ENCODE measurements at places on chromosomes 2 and 18.

DNA sequence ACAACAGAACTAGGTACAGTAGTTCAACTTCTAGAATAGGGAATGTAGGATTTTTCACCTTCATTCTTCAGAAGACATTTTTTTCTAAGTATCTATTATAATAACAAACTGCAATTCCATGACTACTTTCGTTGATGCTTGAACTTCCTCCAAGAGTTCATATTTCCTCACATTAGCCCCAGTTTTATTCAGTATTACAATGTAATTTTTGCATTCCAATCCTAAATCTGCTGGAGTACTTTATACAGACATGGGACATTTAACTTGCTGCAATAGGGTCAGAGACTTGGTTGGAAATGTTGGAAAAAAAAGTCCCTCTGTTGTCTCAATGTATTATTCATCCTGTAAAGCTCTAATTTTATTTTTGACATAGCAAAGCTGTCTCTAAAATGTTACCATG lies 19.6 kb upstream of the FTCDNL1 start:
- DNase-seq, result no peak

- DNase-seq, result no peak
Observed at GRCh38 chr2:106638580-106638979, 151.4 kb downstream of the CD8B2 start.

GRCh38 chr2:105546628-105546974 lies 147.8 kb upstream of the FHL2 start:
- DNase-seq, result no peak

- DNase-seq, result peak; percentile 78
Observed at GRCh38 chr2:108594132-108594981, 60.1 kb downstream of the LIMS1 start.

GRCh38 chr18:741931-742512 lies 29.6 kb upstream of the ENOSF1 start:
- peak; percentile 10 for DNase-seq

DNA sequence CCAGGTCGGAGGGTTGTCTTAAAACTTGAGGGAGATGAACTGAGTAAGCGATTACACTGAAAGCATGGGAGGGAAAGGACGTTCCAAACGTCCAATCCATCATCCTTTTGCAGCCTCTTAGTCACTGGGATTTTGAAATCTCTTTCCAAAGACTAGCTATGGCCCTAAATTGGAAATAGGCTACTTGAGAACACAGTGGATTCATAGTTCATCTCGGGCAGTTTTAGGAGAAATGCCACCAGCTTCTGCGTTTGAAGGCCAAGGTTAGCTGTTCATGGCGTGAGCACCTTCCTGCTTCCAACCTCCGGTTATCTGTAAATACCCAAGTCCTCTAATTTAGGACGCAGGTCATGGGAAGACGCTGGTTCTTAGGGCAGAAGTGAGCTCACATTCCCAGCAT lies 821 bp upstream of the EML6 start:
- no peak for DNase-seq

GRCh38 chr2:28155627-28156026 lies 237.0 kb upstream of the FOSL2 start:
- DNase-seq, result no peak

- no peak for DNase-seq
Observed at GRCh38 chr2:230798769-230799399, 65.9 kb upstream of the ITM2C start.

DNA sequence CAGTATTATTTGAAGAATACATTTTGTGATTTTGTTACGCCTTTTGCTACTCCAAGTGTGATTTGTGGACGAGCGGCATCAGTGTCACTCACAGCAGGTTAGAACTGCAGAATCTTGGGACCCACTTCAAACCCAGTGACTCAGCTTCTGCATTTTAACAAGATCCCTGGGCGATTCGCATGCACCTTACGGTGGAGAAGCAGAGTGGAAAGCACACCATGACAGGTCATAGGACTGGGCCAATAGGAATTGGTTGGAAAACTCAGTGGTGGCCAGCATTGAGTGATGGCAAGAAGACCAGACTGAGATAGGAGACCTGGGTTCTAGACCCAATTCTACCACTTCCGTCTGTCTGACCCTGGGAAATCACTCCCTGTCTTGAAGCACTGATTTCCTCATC lies 26.3 kb downstream of the CTLA4 start:
- no peak for DNase-seq

GRCh38 chr2:201798252-201798913 lies 8.0 kb upstream of the CDK15 start:
- peak; percentile 90 for DNase-seq

DNA sequence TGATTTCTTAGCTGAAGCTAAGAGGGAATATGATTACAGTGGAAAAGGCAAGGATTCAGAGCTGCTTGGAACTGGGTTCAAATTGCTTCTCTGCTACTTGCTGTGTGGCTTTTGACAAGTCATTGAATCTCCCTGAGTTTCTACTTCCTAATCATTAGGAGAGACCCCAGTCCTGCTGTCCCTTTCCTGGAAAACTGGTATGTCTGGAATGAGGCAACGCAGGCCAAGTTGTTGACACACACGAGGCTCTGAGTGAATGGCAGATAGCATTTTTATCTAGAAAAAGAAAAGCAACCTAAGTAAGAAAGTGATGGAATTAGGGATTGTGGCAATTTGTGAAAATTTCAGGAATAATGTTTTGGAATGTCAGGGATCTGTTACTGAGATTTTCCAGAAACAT lies 123.6 kb downstream of the LPIN1 start:
- no peak for DNase-seq

DNA sequence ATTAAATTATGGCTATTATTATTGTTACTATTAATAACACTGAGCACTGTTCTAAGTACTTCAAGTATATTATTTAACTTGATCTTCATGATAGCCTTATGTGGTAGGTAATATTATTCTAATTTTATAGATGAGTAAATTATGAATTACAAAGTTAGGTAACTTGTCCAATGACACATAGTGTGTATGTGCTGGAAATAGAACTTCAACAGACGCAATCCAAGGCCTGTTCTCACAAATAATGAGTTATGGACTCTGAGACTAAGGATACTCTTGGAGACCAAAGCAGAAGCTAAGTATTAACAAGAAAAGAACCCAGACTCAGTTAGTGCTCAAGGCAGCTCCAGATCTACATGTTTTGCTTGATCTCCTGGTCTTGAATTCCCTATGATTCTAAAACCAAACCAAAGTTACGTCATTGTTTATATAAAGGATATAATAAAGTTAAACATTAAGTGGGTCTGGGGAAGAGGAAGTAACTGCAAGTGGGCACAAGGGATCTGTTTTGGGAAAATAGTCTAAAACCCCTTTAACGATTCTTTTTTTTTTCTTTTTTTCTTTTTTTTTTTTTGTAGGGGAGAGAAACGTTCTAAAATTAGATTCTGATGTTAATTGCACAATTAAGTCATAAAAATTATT lies 211.3 kb downstream of the ERBB4 start:
- no peak for DNase-seq

- no peak for DNase-seq
Observed at GRCh38 chr2:235229236-235229635, 264.6 kb upstream of the AGAP1 start.

- no peak for DNase-seq
Observed at GRCh38 chr18:43757273-43757672, 480.0 kb upstream of the SYT4 start.

GRCh38 chr2:46246790-46247189 lies 50.4 kb upstream of the EPAS1 start:
- DNase-seq, result no peak

DNA sequence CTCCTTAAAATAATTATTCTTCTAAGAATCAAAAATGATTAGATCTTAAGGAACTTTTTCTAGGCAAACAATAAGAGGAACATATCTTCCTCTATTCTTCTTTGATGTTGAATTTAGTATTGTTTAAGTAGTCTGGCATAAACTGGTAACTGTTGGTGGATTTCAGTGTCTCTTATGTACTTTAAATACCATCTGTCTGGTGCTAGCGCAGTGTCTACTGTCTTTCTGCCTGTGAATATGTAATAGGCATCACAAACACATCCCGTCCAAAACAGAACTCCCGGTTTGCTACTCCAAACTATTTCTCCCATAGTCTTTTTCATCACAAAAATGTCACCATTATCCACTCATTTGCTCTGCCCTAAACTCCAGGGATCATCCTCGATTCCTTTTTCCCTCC lies 281.7 kb downstream of the PHLPP1 start:
- DNase-seq, result no peak

GRCh38 chr2:46459694-46460093 lies 19.7 kb upstream of the TMEM247 start:
- no peak for DNase-seq

DNA sequence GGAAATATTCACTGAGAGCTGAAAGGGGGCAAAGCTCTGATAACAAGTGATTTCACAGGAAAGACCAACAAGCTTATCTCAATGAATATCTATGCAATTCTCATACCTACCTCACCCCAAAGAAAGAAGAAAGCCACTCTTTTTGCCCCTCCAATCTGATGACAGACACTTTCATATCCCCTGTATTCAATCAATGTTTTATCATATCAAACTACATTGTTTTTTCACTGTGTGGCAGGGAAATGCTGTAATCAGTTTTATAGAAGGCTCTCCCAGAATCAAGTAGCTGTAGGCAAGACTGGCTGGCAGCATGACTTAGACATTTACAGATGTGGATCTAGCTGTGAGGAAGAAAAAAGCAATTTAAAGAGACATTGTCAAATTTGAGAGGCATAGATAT lies 81.3 kb upstream of the PIK3C3 start:
- DNase-seq, result no peak

GRCh38 chr2:1701556-1702185 lies 42.6 kb downstream of the PXDN start:
- no peak for DNase-seq

GRCh38 chr18:48657447-48658120 lies 118.8 kb downstream of the CTIF start:
- DNase-seq, result no peak

DNA sequence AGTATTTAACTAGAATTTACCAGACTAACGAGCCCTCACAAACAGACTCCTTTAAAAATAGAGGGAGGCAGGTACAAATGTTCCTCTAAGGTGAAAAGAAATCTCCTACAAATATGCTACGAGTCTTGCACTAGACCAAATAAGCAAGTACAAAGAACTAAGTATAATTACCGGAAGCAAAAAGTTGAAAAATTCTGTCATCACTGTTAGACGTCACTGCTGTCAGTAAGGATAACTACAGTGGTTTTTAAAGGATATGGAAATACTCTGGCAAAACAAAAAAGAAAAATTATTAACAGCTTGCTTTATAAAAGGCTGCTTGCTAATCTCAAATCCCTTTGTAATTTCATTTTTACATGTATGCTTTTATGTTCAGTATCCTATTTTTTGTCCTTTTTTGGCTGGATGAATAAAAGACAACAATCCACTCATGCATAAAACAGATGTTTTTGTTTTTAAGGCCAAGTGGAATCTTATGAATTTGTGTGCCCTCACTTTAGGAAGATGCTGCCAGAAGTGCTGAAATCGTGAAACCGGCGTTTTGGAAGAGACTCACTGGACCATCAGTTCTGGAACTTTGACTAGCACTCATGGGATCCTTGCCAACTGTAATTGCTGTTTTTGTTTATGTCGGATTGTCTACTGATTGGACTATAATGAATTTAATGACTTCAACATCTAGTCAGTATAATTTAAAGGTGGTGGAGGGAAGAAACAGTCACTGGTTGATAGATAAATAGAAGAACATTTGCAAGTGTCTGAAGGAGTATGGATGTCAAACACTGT lies 6.7 kb downstream of the ZNF521 start:
- DNase-seq, result peak; percentile 42

DNA sequence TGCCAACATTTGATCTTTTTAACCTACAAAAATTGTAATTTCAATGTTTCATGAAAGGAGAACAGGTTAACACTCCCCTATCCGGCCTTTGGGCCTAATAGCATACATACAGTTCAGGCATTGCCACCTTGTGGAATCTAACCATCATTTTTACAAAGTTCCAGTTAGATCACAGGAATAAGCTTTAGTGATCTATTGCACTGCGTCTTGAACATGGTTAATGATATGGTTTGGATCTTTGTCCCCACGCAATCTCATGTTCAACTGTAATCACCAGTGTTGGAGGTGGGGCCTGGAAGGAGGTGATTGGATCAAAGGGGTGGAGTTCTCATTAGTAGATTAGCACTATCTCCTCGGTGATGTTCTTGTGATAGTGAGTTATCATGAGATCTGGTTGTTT lies 58.2 kb upstream of the NEUROD1 start:
- DNase-seq, result no peak

GRCh38 chr2:217538719-217539118 lies 464.1 kb downstream of the TNS1 start:
- no peak for DNase-seq

GRCh38 chr2:85699325-85699724 lies 5.2 kb downstream of the GNLY start:
- no peak for DNase-seq

DNA sequence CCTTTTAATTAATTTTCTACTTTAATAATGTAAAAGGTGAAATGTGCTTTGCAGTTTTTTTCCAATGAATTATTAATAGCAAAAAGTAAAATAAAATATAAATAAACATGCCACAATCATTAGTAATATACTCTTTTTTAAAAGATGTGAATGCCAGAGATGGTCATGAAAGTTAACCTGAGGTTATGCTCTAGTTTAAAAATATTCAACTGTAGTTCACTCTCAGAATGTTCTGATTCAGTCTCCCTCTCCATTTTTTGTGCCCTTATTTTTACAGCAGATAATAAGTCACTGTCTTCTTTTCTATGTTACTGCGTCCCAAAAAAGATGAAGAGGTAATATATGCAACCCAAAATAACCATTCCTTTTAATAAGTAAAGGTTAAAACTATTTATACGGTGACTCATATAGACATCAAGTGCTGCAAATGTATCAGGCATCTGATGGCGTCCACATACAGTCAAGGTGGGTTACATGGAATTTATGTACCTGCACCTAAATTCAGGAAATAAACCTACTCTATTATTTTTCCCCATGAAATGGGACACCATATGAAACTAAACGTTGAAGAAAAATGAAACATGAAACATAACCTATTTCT lies 153.6 kb upstream of the ZNF804A start:
- DNase-seq, result no peak

DNA sequence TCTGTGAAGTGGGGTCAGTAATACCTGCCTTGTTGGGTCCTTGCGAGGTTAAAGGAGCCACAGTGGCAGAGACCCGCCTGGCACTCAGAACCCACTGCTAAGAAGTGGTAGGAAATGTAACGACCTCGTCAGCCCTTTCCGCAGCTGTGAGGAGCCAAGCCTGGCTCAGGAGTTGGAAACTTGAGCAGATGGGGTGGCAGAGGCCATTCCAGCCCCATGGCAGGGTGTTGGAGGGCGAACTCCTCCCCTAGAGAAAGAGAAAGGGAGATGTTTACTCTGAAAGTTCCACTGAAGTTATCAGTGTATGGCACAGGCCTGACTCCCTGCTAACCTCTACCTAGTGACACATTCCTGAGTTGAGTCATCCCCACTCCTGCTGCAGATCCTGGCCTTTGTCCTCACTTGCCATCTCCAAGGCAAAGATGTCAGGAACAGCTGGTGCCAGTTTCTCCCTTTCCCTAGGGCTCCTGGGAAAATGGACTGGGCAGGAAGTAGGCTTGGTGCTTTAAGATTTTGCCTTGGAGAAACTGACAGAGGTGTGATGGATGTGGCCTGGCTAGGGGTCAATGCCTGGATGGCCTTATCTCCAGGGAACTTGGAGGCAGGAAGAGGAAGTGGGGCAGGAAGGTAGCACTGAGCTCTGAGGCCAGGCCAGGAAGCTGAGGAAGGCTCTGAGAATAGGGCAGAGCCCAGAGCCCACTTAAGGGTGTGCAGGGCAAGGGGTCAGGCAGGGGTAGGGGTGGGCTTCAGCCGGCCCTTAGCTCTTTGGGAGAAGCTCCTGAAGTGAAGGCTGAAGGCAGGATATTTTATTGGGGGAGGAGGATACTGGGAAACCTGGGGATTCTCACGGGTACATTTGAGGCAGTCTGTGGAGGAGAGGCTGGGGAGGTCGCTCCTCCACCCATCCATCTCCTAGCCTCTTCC lies 888 bp downstream of the VAMP5 start:
- peak; percentile 61 for DNase-seq

Measured in HFF-Myc (cell line).